IPS DF 6.9 (cell line): ENCODE measurements at places on chromosomes 11 and 22.

- no peak for DNase-seq
Observed at GRCh38 chr11:69787906-69788305, 12.8 kb upstream of the FGF4 start.

- no peak for DNase-seq
Observed at GRCh38 chr11:114019046-114019445, 40.5 kb upstream of the ZBTB16 start.

DNA sequence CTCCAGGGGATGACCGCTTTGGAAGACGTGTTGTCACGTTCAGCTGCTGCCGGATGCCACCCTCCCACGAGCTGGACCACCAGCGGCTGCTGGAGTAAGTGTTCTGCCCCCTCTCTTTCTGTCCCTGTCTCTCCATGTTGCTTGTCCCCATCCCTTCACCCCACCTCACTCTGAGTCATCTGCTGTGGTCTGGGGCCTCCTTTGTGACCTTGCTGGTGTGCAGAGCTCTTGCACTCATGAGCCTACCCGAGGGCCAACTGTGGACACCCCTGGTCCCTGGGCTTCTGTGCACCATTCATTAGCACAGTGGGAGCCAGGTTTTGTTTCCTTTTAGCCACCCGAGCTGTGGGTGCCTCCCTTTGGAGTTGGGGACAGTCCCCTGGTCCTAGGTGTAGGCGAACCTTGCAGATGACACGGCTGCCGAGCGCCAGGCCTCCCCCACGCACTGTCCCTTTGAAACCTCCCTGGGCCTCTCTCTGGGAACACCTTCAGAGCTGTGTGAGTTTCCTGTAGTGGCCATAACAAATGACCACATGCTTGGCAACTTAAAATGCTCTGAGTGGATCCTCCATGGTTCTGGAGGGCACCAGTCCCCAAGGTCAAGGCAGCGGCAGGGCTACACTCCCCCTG is 49.8 kb downstream of the ARHGAP8 start:
- DNase-seq = no peak

DNA sequence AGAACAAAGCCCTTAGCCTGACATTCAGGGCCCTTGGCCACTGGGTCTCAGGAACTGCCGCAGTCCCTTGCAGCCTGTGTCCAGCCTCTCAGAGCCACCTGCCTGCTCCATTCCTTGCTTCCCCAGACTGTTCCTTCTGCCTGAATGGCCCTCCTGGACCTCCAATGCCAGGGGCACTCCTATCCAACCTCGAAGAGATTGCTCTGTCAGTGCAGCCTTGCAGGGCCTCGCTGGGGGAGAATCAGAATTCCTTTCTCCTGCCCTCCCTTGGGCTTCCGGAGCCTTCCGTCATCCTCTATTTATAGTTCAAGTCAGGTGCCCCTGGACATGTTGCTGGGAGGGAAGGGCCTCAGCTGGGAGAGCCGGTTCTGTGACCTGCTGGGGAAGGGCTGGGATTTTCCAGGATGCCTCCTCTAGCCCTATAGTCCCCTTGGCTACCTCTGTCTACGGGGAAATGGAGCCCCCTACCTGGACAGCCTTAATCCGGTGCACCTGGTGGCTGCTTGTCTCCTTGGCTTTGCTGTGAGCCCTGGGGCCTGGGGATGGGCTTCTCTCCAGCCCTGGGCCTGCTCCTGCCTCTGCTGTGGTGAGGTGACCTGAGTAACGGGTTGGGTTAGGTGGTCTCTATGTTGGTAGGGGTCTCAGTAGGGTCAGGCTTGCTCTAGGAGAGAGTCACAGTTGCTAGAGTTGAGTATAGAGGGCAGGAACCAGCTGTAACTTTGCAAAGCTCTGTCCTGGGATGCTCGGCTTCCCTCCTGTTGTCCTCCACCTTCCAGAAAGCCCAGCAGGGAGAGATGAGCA is 45.9 kb upstream of the SYT7 start:
- DNase-seq = peak; percentile 78

GRCh38 chr22:46754110-46754799 is 8.2 kb upstream of the TBC1D22A start:
- no peak for DNase-seq

DNA sequence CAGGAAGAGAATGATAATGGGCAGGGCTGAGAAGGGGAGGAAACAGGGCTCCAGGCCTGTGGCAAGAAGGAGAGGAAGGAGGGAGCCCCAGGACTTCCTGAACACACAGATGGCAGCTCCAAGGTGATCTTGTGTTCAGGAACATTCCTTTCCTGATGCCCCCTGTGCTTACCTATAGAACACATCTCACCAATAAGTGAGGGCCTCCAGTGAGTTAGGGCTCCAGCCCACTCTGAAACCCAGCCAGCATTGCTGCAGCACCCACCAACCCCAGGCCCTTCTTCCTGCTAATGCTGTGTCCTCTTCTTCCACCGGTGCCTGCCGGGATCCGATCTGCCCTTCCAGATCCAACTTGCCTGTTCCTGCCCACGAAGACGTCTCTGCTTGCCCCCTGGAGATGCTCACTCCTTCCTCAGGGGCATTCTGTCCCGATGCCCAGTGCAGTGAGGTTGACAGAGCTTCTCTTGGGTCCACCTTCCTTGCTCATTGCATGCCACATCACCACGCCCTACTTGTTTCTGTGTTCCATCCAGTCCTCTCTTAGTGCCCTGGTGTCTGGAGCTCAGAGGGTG is 17.4 kb downstream of the ANKK1 start:
- DNase-seq = no peak

- no peak for DNase-seq
Observed at GRCh38 chr11:60343094-60343704, 16.1 kb downstream of the MS4A6E start.

DNA sequence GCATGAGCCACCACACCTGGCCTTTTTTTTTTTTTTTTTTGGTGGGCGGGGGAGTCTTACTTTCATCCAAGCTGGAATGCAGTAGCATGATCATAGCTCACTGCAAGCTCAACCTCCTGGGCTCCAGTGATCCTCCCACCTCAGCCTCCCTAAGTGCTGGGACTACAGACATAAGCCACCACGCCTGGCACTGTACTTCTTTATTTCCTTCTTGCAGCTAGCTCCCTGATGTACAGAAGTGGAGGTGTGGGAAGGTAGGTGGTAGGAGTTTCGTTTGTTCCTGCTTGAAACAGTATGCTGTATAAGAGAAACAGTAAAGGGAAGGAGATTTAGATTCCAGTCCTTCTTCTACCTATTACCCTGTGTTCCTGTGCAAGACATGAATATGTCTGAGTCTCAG is 72.1 kb downstream of the WNT11 start:
- no peak for DNase-seq

GRCh38 chr11:75240311-75241035 is at the start of gene TPBGL:
TSS of gene TPBGL (plus strand) at chr11:75240774. CDS start at chr11:75241050, 276 bp downstream.
- DNase-seq = no peak

DNA sequence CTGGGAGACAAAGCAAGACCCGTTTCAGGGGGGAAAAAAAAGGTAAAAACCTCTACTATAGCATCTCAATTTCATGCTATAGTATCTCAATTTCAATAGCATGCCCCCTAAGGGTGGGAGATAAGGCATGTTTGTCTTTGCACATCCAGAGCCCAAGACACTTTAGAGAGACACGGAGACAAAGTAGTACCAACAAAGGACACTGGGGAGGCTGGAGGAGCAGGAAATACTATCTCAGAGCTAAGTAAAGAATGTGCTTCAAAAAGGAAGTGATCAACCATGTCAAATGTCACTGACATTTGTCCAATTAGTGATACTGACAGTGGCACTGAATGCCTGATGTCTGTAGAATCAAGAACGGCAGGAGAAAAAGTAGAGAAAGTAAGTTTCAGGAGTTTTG is 68.6 kb downstream of the RRAS2 start:
- no peak for DNase-seq

DNA sequence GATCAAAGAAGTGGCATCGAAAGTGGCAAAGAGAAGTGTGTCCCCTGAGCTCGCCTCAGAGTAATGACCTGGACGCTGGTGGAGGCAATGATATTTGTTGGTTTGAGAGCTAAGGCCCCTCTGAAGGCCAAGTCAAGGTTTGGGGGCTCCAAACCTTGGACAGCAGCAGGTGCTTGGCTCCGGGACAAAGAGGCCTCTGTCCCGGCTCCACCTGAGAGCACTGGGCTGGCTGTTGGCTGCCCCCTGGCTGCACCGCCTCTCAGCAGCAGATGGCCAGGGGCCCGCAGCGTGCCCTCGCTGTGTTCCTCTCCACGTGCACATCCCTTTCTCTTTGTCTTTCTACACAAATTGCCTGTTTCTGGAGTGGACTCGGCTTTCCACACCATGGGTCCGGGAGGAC is 301.3 kb downstream of the NTM start:
- no peak for DNase-seq

GRCh38 chr11:72015511-72016061 is 16.9 kb downstream of the IL18BP start:
- no peak for DNase-seq

DNA sequence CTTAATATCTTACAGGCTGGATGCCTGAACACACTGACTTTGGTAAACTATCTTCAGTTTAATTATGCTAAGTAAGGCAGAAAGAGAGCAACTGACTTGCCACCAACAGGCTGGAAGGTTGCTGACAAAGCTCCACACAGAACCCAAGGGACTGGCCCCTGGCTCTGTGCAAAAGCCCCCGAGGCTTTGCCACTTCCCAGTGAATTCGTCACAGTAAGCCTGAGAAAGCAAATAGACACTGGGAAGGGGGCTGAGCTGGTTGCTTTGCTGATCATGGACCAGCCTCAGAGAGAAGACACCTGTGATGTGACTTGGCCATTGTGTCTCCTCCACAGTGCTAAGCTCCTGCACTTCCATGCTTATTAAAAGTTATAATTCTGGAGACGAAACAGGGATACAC is 91.7 kb downstream of the BLID start:
- DNase-seq = no peak

DNA sequence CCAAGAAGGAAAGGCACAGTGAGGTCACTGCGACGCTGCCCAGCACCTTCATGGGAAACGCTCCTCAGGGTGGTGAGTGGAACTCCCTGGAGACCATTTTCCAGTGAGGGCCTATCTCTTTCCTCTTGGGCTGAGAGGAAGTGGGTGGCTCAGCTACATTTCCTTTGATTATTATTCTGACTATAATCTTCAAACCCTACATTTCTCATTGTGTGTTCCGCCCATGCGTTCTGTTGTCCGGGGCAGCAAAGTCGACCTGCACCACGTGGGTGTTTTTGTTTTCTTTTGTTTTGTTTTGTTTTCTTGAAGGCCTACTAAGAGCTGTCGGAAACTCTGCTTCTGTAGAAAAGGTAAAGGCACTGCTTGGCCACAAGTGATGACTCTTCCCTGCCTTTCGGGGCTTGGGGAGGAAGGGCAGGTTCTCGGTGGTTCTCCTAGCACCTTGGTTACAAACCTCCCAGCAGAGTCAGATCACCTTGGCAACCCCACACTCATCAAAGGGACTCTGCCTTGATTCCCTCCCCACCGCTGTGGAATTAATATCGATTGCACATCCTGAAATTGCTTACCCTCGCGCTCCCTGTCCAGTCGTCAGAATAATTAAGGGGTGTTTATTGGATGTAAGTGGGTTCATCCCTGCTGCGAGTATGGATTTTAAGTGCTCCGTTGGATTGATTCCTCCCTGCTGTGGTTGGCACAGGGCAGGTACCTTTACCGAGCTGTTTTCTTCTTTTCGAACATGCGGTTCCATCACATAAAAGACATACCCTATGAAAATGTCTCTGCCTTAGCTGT is 7.3 kb downstream of the PARVB start:
- no peak for DNase-seq

DNA sequence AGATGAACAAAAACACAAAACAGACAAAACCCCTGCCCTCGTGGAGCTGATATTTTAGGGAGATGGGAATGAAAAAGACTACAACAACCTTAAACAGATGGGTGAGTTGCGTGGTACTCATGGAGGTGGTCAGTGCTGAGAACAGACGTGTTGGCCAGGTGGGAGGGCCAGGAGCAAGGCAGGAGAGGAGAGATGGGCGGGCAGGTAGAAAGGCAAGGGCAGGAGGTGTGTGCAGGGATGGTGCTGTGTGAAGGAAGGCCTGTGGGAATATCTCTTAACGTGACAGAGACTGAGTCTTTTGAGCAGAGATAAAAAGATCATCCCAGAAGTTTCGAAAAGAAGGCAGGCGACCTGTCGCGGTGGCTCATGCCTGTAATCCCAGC is 7.0 kb downstream of the GAL start:
- no peak for DNase-seq

DNA sequence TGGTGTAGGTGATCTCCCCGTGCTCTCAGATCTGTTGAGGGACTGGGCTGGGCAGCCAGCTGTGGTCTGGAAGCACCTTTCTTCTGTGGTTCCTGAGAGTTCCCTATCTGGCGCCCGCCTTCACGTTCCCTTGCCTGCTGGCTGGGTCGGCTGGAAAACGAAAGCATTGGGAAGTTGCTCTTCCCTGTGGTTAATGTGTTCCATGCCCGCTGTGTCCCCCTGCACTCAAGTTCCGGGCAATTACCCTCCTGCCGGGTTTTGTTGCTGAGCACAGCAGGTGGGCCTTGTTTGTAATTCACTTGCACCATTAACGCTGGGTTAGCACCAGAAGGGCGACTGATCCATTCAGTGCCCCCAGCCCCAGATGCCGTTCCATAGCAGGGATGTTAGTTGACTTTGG is 134.1 kb downstream of the GRIK4 start:
- peak; percentile 88 for DNase-seq

GRCh38 chr22:41028841-41029240 is 63.6 kb upstream of the EP300 start:
- DNase-seq = no peak

DNA sequence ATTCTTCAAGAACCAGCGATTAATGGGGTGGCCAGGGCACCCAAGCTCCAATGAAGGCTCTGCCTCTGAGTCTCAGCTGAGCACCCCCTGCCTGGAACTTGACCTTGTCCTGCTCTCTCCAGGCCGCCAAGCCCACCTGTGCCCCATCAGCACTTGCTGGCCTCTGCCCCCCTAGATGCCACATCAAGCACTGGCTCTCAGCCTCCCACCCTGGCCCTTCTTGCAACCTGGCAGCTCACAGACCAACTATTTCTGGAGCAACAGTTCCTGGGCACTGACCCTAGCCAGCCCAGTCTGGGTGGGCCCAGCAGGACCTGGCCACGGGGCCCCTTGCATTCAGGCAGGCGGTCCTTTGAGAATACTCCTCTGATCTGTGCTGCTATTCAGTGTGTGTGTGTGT is 98.8 kb upstream of the PITPNB start:
- DNase-seq = no peak

- DNase-seq = no peak
Observed at GRCh38 chr11:117198613-117199012, 557 bp upstream of the TAGLN start.

DNA sequence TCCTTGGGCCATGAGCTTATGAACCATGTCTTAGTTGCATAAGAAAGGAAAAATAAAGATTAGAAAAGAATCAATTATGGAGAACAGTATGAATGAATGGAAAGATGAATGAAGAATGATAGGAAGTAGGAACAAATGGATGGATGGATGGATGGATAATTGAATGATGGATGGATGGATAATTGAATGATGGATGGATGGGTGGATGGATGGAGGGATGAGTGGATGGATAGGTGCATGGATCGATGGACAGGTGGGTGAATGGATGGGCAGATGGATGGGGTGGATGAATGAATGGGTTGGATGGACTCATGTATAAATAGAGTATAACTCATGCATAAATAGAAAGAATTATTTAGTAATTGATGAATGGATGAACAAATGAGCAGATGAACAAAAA is 7.2 kb downstream of the LSP1 start:
- no peak for DNase-seq

GRCh38 chr11:12705874-12706273 is 31.7 kb downstream of the TEAD1 start:
- no peak for DNase-seq
